Activated CD4-positive, alpha-beta T cell treated with anti-CD3 and anti-CD28 coated beads, Interleukin-2, amount 50 U/mL, for 24 hours (primary cell): ENCODE measurements at places on chromosomes 16 and 17.

DNA sequence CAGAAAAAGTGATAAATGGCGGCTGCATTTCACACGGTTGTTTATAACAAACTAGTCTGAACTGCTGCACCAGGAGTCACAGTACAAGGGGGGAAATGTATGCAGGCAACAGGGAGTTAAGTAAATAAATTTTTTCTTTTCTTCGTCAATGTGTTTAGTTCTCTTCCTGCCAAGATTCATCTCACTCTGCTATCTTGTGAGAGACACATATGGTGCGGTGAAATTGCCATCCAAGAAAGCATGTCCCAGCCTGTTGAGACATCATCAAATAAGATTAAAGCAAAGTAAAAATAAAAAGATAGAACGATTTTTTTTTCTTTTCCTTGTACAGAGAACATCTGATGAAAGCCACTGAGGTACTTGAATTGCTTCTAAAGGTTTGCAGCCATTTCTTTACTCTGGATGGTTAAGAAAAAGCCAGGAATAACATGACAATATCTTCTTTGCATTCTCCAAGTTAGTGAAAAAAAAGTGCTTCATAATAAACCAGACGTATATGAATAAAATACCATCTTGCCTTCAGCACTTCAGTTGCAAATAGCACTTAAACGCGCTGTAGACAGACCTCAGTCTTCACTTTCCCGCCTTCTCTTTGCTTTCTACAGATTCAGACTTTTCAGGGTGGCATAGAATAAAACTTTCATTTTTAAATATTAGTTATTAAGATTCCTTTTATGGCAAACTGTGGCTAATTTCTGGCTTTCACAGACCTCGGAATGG, 506.2 kb upstream of the ZFHX3 start:
- DNase-seq, result no peak

DNA sequence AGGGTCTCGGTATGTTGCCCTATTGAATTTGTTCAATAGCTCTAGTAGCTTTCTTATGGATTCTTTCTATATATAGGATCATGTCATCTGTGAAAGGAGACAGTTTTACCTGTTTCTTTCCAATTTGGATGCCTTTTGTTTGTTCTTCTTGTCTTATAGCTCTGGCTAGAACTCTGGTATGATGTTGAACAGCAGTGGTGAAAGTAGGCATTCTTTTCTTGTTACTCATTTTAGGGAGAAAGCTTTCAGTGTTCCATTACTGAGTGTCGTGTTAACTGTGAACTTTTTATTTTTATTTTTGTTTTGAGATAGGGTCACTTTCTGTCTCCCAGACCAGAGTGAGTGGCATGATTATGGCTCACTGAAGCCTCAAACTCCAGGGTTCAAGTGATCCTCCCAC, 21.2 kb downstream of the EFCAB5 start:
- DNase-seq, result no peak

- DNase-seq, result no peak
These were observed 23.2 kb upstream of the CFAP20 start for GRCh38 chr16:58152246-58152868.

GRCh38 chr17:82881900-82882714, 42.3 kb upstream of the ZNF750 start:
- DNase-seq, result no peak

DNA sequence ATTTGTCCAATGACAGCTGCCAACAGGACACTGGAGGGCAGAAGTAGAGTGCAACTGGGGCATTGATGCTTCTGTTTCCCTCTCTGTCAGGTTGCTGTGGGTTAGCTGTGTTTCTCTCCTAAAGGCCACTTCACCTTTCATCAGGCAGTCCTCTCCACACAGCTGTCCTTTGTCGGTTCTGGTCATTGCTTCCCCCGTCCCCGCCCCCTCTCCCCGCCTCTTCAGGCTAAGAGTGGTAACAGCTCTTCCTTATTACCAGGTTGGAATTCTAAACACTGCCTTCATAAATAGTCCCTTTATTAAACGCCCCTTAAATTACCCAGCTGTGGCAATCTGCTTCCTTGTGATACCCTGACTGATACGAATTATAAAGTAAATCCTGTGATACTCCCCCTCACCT, 31.8 kb upstream of the NSRP1 start:
- no peak for DNase-seq

DNA sequence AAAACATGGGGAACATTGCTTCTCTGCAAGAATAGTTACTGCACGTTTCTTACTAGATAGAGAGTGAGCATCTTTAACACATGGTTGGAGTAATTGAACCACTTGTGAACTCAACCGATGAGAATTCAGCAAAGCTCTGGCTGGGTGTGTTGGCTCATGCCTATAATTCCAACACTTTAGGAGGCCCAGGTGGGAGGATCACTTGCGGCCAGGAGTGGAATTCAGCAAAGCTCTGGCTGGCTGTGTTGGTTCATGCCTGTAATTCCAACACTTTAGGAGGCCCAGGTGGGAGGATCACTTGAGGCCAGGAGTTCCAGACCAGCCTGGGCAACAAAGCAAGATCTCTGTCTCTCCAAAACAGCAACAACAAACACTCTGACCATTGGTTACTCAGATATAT, 865.9 kb downstream of the KCNJ2 start:
- DNase-seq, result no peak

- DNase-seq, result no peak
These were observed 504.2 kb upstream of the SALL1 start for GRCh38 chr16:51655249-51655648.

- DNase-seq, result no peak
These were observed 108.1 kb upstream of the ERCC4 start for GRCh38 chr16:13811834-13812233.

GRCh38 chr17:67069603-67070136, 25.3 kb downstream of the CACNG1 start:
- DNase-seq, result no peak

- no peak for DNase-seq
These were observed 26.9 kb downstream of the RGS9 start for GRCh38 chr17:65163990-65164495.

- DNase-seq, result no peak
These were observed 1065.0 kb upstream of the RBFOX1 start for GRCh38 chr16:6267682-6268081.

- no peak for DNase-seq
These were observed 13.8 kb downstream of the HROB start for GRCh38 chr17:44155488-44155887.

DNA sequence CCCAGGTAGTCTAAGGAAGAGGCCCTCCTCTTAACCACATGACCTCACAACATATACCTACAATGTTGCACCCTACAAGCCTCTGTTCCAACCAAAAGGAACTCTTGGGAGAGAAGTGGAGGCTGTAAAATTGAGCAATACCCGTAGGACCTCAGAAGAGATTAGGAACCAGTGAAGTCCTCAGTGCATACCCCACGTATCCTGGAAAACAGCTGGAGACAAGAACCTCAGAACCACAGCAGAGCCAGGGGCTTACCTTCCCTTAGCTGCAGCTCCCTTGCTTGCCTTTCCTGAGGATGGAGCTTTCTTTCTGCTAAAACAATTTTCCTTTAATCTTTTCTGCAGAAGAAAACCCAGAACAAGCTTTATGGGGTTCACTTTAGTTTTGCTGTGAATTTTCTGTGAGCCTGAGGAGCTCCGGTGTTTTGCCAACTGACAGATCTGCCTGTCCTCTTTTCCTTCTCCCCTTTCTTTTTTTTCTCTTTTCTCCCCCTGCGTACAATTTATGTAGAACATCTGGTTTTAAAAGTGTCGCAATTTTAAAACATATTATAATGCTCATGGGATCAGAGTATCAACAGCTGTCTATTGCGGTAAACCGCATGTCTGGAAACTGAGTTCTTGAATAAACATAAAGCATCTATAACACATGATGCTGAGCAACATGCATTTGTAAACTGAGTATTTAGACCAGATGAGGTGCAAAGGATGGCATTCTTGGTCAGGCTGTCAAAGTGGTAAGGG, 226.4 kb upstream of the MAF start:
- DNase-seq, result no peak

DNA sequence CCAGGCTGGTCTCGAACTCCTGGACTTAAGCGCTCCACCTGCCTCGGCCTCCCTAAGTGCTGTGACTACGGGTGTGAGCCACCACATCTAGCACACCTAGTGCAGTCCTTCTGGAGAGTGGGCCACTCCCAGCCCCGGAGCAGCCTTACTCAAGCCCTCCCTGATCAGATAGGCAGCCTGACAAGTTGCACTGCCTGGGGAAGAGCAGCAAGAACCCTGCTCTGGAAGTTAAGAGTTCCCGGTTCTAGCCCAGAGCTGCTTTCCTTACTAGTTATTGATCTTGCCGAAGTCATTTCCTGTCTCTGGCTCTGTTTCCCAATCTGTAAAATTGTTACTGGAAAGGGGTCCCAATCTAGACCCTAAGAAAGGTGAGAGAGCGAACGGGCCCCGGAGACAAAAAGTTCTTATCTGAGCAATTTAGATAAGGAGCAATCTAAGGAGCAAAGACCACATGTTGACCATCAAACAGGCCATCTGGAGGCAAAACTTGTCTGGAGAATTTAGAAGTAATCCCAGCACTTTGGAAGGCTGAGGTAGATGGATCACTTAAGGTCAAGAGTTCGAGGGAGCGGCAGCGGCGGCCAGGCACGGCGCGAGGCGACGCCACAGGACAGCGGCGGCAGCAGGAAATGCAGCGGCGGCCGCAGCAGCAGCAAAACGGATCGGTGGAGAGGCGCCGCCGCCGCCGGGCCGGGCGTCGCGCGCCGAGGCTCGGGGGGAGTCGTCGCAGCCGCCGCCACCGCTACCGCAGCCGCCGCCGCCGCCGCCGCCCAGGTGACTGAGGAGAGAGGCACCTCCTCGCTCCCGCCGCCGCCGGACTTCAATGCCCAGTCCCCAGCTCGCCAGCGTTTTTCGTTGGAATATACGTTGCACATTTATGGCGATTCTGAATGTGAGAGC, 4.3 kb upstream of the NAGLU start:
- no peak for DNase-seq

- no peak for DNase-seq
These were observed 17.9 kb upstream of the ALDH3A2 start for GRCh38 chr17:19630661-19631060.

DNA sequence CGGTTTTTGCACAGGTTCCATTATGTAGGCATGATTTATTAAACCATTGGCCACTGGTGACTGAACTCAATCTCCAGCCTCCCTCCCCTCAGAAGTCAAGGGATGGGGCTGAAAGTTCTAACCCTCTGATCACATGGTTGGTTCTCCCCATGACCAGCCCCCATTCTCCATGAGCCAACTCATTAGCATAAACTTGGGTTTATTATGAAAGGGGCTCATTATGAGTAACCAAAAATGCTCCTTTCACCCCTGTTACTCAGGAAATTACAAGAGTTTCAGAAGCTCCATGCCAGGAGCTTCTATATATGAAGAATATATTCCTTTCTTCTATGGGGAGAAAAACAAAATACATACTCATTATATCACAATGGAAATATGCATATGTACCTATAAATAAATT, 555.3 kb downstream of the HS3ST4 start:
- DNase-seq, result no peak

DNA sequence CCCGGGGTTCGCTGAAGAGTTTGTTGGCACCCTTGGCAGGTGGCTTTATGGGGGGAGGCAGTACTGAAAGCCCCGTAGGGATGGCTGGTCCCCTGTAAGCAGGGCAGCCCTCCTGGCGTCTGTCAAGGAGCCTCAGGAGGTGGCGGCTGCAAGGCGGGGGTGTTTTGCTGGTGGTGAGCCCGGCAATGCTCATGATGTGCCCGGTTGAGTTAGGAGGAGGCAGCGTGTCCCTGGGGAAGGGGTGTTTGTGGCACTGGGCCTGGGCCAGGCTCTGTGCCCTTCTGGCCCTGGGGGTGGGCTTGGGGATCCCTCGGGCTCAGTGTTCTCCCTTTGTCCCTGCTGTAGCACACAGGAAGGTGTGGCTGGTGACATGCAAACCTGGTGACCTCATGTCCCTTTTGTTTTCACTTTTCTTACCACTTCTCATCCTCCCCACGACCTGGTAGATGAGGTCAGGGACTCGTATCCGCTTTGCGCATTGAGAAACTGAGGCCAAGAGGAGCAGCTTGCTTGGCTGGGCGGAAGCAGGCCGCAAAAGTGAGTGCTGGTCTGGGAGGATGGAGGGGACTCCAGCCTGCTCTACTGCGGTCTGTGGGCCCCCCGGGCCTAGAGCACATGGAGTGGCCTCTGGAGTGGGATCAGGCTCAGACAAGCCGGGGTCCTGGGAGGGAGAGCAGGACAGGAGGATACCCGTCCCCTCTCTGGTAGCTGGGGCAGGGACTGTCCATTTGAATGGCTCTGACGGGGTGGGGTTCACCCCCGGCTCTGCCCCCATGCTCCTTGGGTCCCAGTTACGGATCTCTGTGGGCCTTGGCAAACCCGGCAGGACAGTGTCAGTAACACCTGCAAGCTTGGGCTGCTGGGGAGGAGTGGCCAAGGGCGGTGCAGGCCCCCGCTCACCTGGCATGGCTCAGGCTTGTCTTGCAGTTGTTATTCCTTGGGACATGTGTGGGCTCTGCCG, 2.2 kb downstream of the SNN start:
- no peak for DNase-seq

DNA sequence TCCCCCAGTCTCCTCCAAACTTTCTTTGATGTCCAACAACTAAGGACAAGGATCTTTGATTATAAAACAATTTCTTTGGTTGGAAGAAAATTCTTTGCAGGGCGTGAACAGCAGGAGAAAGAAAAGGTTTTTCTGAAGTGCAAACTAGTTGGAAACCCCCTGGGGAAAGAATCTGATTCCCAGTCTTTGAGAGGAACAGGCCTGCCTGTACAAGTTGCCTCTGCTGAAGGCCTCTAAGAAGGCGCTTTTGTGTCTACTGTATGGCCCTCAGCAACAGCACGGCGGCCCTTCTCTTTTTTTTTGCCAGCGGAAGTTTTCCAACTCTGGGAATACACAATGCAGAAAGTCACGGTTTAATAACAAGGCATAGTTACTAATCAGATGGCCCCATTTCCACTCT, 14.0 kb downstream of the RNF43 start:
- DNase-seq, result no peak

- no peak for DNase-seq
These were observed 26.1 kb upstream of the MLKL start for GRCh38 chr16:74726716-74727115.

GRCh38 chr17:54901230-54901822, 674 bp downstream of the TOM1L1 start:
- no peak for DNase-seq

- DNase-seq, result no peak
These were observed 207.7 kb downstream of the HS3ST3A1 start for GRCh38 chr17:13393841-13394710.

GRCh38 chr17:5429191-5429887, 9.4 kb downstream of the RPAIN start:
- DNase-seq, result no peak

GRCh38 chr17:72387487-72387886, 266.7 kb downstream of the SOX9 start:
- no peak for DNase-seq
